ENCODE measurements at places on chromosomes 1 and 21.
A peak's percentile ranks its signal among the peaks of the same experiment; 100 is the strongest.

DNA sequence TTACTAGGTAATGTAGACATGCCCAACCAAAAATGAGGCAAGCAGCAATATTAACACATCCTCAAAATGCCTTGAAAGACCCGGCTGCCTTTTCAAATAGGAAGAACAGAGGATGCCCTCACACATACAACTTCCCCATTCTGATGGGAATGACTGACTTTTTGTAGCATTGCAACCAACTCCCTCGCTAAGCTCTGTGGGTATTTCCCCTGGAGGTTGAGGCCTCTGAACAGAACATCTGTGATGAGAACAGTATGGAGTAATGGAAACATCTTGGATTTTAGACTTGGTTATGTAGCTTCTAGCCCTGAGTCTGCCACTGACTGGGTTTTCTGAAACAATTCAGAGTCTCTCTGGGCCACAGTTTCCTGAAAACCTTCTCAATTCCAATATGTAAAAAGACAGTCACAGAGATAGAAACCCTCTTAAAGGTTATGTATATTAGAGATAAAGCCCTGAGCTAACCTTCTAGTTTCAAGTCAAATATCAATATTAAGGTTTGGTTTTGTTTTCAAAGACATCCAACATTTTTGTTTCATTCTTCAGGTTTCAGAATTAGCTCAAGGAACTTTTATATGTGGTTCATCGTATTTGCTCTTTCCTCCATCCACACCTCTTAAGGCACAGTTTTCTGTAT, 311.5 kb downstream of the SETD4 start:
- no peak for DNase-seq

GRCh38 chr1:81999364-81999763, 198.6 kb downstream of the ADGRL2 start:
- DNase-seq: no peak

- DNase-seq: peak; percentile 42
These were observed 14.2 kb upstream of the SLC44A3 start for GRCh38 chr1:94805912-94806311.

DNA sequence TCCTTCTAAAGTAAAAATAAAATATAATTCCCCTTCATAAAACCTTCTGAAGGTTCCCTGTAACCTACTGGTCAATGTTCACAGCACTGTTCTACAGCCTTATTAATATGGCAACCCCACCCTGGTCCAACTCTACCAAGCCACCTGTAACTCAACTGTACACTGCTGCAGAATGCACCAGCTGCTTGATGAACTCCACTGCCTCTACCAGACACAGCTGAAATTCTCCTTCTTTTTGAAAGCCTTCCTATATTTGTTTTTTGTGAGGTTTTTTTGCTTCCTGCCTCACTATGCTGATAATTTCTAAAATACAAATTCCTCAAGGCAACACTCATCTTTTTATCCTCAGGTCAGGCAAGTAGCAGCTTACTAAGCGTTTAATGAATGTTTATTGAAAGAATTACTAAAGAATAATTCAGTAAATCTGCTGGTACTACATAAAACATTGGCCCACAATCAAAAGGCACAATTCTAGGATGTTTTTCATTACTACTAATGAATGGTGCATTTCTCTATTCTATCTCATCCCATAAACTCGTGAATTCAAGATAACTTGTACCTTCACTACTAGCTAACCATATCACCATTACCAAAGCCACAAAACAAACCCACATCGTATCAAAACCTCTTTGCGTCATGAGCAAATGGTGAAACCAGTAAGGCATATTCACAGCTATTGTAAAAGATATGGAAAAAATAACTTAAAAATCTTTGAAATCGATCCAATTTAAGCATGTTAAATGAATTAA, 2.4 kb downstream of the SSX2IP start:
- DNase-seq: no peak

DNA sequence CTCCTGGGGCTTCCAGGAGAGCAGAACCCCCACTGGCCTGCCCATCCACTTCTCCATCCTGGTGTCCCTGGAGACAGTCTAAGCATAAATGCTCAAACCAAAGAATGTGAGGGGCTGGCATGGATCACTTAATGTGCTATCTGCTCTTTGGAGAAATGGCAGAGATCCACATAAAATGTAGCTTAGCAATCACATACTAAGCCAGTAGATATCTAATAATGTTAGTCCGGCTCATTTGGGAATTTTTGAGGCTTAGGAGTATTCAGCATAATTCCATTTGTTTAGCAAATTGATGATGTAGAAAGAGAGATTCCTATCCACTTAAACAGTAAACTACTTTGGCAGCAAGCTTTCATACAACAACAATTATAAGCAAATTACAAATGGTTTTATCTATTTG, 90.7 kb downstream of the TENT5C start:
- DNase-seq: no peak

DNA sequence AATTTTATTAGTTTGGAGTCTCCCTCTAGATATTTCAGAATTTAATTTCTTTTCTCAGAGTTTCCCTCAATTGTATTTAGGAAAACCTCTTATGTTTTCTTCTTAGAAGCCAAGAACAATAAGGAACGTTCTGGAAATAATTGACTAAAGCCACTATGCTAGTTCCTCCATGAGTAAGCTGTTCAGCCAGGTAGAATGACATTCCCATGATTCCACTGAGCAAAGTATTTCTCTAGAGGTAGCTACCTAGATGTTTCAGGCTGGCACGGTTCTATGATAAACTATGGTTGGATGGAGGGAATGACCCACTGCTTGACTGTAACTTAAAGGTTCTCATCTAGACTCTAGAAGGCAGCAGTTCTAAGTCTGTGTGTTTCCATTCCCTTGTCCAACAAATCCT, 62.4 kb downstream of the CLDN17 start:
- DNase-seq: no peak

DNA sequence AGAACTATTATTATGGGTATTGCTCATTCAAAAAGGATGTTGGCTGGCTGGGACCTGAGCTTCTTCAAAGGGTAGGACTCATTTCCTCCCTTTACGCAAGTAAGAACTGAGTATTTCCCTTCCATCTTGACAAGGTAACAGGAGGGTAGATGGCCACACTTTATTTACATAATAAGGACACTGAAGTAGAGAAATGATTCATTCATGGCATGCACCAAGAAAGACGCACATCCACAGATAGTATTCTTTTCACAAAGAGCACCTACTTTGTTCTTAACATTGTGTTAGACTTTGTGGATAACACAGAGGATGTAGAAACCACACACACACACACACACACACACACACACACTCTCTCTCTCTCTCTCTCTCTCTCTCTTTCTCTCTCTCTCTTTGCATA, 82.9 kb downstream of the FAM78B start:
- no peak for DNase-seq

GRCh38 chr1:193705554-193705981, 519.2 kb upstream of the B3GALT2 start:
- no peak for DNase-seq

- no peak for DNase-seq
These were observed 610 bp downstream of the AJAP1 start for GRCh38 chr1:4654764-4655673.

- DNase-seq: no peak
These were observed 49.1 kb upstream of the CSF3R start for GRCh38 chr1:36531833-36532232.

GRCh38 chr1:7302126-7302525, 469.0 kb upstream of the VAMP3 start:
- DNase-seq: no peak

DNA sequence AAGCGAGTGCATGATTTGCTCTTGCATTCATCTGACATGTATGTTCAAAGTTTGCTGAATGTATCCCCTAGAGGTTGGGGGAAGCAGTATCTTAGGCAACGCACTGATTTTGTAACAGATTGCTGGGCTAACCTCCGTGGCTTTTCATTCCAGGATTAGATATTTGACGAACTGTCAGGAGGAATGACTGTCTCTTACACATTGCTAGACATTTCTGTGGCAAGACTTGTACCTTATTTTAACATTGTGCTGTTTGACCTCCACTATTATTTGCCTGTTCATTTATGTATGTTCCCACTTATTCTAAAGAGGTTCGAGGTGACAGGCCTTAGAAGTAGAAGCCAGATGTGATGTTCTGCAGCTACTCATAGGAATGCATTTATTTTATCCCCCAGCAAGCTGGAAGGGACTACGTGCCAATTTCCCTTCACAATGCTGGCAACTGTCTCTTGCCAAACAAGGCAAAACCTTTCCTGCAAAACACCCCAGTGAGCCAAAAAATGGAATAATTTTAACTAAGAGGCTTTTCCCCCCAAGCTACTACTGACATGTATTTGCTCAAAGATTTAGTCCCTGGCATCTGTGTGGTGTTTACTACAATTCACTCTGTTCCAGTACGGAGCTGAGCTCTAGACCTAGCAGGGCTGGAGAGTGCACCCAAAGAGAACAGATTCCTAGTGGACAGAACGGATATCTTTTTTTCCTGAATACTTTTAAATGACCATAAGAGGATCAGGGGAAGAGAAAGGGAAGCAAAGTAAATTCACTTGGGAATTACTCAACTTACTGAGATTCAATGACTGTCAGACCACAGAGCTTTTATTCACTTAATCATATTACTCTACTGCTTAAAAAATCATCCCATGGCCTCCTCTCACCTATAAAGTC, 646.2 kb downstream of the SMYD3 start:
- no peak for DNase-seq

- DNase-seq: no peak
These were observed 15.1 kb upstream of the KLF17 start for GRCh38 chr1:44103270-44104131.

DNA sequence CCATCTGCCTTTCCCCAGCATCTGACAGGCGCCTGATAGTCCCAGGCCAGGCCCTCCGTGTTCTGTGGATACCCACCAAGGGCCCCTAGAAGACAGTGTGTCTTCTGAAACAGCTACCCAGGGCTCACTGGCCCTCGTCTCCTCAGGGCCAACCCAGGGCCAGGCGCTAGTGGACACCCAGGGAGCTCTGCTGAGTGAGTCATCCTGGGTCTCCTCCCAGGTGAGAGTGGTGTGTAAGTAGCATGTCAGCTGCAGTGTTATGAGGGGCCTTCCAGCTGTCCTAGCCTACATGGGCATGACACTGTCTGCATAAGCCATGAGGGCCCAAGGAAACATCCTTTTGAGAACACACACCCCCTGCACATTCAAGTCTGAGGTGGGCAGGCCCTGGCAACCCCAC, 36.7 kb downstream of the CHD5 start:
- DNase-seq: no peak

GRCh38 chr1:112344754-112345423, 51.1 kb upstream of the CTTNBP2NL start:
- no peak for DNase-seq

DNA sequence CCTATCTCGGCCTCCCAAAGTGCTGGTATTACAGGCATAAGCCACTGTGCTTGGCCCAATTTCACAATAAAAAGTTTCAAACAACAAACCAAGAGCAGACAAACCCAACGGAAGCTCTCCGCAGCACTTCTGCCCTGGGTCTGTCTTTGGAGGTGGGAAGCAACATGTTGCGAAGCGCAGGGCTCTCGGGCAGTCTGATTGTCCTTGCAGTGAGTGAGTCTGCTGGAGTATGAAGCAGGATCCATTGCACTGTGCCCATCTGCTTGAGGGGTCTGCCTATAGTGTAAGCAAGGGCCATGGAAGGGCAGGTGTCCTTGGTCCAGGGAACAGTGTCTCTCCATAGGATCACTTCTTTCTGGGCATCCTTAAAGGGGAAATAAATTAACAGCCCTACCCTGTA, 14.6 kb upstream of the PARP1 start:
- no peak for DNase-seq

DNA sequence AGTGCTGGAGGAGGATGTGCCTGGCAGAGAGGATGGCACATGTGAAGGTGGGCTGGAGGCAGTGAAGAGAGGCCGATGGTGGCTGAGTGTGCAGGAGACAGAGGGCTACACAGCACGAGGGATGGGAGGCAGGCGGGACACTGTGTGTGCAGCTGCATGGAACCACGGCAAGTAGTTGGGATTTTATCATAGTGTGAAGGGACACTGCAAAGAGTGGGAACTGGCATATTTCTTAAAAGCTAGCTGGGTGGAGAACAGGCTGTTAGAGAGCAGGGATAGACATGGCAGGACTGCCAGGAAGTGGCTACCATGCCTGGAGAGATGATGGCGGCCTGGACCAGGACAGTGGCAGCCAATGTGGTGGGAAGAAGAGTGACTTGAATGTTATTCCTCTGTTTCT, 102.4 kb upstream of the TLR5 start:
- no peak for DNase-seq

DNA sequence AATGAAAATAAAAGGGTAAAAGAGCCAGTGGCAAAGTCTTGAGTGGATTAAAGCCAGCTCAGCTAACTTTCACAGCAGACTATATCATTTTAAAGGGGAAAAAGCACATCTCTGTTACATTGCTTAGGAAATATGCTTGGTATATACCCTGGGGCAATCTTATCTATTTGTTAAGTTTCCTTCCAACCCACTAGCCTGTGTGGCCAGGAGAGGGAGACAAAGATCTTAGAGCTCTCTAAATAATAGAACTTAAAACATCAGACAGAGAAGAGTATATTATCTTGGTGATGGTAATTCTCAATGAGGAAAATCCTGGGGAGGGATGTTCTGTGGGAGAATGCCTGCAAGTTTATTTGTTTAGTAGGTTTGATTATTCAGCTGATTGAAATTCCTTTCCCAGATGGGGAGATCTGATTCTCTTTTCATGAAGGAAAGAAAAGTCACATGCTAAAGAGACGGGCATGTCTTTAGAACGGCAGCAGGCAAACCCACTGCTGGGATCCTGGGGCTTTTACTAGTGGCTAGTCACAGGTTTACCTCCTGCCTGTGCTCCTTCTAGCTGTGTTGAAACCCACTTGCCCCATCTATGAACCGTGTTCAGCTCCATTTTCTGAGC, 3.6 kb downstream of the KCNE2 start:
- DNase-seq: peak; percentile 34

- peak; percentile 69 for DNase-seq
These were observed at the start of gene FNBP1L for GRCh38 chr1:93447481-93448291. FNBP1L (plus strand) TSS chr1:93448118; CDS start chr1:93448282, 164 bp downstream.

DNA sequence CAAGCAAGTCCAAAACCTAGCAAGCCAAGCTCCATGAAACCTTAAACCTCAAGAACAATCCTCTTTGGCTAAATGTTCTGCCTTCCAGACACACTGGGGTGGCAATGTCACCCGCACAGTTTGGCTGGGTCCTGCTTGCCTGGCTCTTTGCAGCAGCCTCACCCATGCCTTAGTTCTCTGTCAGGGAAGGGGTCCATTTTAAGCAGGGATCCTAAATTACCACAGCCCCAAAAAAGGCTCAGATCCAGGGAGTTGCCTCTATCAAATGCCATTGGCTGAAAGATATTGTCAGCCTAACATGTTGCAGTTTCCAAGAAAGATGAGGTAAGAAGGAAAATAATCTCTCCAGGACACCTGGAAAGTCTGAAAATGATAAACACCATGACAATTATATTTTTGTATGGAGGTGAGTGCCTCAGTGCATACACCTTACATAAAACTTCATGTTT, 26.1 kb upstream of the LYPLAL1 start:
- no peak for DNase-seq

- DNase-seq: no peak
These were observed 109.6 kb upstream of the APP start for GRCh38 chr21:26280148-26280547.
